ENCODE measurements at places on chromosomes 7 and 10.

DNA sequence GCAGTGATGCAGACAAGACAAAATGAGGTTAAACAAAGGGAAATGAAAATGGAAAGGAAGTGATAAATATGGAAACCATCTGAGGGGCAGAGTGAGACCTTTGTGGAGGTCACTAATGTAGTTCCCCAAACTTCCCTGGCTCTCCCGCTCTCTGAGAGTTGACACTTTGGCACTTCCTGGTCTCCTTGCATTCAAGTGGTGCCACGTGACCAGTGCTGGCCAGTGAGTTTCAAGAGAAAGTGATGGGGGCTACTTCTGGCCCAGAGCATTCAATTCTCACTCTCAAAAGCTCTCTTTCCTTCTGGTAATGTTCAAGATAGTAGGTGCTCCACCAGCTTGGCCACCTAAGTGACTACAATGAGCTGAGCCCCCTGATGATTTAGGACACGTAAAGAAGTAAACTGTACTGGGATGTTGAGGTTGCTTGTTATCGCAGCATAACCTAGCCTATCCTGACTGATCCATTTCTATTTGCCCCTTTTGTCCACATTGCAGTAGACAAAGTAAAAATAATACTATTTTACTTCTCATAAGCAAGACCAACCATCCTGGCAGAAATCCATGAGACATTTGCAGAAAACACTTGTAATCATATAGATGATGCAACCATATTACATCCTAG is 242.0 kb upstream of the YAE1 start:
- DNase-seq = no peak

DNA sequence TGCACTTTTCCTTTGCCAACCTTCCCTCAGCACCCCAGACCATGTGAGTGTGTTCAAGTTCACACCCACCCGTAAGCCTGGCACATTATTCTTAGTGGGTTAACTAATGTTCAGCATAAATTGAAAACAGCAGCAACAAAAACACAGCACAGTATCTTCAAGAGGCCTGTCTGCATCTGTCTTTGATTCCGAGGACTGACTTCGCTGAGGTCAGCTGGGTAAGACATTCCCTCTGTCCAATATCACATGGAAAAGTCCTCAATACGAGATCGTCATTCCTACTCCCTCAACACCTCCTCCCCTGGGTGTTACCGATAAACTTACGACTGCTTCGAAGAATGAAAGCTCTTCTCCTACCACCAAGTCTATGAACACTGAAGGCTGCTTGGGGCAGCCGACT is 218.8 kb downstream of the SFMBT2 start:
- no peak for DNase-seq

DNA sequence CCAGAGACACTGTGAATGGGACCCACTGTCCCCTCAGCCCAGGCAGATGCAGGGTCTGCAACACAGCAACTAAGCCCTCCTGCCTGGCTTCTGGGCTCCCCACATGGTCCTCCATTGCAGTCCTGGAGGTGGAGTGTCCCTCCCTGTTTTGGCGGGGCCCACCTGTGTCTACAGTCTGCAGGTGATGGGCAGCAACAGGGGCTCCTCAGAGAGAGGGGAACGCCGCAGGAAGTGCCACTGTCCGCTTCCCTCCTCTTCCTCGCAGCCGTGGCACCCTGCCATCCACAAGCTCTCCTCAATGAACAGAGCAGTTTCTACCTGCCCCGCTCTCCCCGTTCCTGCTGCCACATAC is 9.3 kb downstream of the CAMK2G start:
- DNase-seq = no peak

GRCh38 chr7:132472463-132473120 is 103.7 kb downstream of the PLXNA4 start:
- no peak for DNase-seq

DNA sequence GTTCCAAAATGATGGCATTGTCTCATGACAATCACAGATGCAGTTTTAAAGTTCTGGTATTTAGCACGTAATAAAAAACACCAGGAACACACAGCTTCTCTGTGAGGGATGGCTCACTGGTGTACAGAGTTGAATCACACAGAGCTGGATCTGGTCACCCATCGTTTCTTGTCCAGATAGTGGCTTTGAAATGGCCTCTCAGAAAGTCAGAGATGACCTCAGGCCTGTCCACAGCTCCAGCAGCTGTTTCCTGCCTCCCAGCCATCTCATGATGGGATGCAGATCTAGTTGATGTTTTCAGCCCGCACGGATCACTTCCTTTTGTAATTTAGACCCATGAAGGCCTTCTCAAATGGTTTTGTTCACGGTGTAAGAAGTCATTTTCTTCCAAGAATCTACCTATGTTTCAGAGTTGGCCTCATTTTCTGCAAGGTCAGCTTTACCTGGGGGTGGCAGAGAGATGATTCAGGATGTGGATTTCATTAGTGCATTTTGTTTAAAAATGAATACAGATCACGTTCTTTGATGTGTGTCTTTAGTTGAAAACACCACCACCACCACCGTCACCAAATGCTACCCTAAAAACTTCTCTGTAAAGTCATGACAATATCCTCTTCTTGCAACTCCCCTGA is 166.2 kb downstream of the SNX10 start:
- no peak for DNase-seq

DNA sequence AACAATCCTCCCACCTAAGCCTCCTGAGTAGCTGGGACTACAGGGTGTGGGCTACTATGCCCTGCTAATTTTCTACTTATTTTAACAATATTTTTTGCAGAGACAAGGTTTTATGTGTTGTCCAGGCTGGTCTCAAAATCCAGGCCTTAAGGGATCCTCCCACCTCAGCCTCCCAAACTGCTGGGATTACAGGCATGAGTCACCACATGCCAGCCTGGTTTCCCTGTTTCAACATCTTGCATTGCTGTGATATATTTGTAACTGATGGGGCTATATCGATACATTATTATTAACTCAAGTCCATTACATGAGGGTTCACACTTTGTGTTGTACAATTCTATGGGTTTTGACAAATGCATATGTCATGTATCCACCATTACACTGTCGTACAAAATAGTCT is 41.9 kb upstream of the OGDHL start:
- DNase-seq = no peak
